ENCODE measurements at places on chromosomes 7 and 10.

- DNase-seq = no peak
Measured at GRCh38 chr10:130337305-130337640, 201.1 kb downstream of the GLRX3 start.

GRCh38 chr7:29084832-29085231 lies 61.5 kb downstream of the CPVL start:
- DNase-seq = no peak

- DNase-seq = no peak
Measured at GRCh38 chr7:70855373-70855772, 276.6 kb upstream of the GALNT17 start.

- no peak for DNase-seq
Measured at GRCh38 chr10:26790221-26790995, 70.3 kb downstream of the ABI1 start.

- no peak for DNase-seq
Measured at GRCh38 chr7:138945154-138945553, 36.0 kb downstream of the KIAA1549 start.

- DNase-seq = no peak
Measured at GRCh38 chr10:8445353-8445752, 390.9 kb downstream of the GATA3 start.

DNA sequence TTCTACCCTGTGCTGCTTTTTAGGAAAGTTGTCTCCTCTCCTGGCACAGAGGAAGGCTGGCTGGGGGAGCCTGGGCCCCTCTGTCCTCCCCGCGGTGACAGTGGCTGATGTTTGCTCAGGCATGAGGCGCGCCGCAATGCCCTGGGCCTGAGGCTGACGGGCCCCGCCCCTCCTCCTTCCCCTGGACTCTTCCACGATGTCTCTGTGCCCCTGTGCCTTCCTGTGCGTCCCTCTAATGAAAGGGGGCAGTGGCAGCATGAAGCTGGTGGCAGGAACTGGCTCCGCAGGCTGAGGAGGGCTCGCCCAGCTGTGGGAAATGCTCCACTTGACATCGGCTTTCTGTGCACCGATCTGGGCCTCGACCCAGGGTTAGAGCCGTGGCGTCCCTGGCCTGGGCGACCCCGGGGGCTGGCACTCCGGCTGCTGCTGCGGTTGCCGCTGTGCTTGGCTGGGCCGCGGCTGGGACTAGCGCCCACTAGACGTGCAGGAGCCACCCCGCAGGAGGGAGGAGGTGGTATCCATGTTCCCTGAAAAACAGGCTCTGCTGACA lies 67.9 kb downstream of the ZNF680 start:
- no peak for DNase-seq

- DNase-seq = no peak
Measured at GRCh38 chr10:85659331-85659730, 707.3 kb downstream of the GRID1 start.

DNA sequence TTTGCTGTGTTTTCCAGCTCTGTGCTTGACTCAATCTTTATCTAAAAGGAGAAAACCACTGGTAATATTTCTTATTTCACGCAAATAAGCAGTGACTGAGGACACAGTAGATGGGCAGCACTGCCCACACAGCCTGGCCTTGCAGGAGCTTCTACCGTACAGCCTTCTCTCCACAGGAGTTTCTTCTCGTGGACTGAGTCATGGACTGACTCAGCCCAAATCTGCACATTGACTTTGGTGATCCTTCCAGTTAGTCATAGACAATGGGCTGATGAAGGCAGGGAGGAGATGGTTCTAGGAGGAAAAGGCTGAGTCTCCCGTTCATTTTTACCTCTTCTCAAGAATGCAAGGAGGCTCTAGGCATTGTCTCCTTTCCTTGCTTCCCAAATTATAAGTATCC lies 200.7 kb downstream of the RAPGEF5 start:
- no peak for DNase-seq

DNA sequence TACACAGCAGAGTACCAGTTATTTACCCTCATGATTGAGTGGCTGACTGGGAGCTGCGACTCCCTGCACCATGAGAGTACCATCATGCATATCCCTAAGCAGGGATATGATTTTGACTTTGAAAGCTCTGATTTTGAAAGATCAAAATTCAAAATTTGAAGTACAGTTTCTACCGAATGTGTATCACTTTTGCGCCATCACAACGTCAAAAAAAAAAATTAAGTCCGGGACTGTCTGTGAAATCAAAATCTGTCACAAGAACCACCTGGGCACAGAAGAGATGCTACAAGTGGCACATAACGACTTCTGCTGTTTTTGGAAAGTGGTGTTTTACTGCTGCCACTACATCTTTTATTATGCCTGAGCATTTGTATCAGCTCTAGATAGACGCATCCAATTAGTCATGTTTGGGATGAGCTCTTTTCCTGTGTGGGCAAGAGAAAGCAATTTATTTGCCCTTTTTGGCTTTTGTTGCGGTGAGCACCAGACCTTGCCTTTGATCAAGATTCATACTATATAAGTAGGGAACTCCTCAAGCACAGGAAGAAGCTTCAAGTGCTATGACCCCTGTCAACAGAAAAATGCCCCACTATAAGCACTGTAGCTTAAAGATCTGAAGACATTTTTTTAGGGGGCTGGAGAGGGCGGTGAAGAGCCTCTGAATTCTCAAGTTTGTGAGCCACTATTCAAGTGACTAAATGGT lies 10.7 kb downstream of the MTPN start:
- no peak for DNase-seq

DNA sequence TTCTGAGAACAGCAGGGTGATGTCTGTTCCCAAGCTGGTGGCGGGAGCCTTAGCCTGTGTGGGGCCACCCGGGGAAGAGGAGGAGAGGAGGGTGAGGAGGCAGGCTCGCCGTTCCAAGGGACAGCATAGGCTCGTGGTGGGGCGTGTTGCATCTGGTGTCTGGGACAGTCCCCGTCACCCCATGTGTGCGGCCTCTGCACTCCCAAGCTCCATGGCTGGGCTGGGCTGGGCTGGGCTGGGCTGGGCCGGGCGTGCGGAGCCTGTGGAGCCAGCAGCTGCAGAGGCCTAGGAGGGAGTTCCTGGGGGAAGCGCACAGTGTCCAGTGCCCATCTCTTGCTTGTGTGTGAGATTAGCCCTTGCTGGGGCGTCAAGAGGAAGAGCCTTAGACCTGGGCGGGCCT lies 20.9 kb upstream of the TTYH3 start:
- DNase-seq = no peak

Measured in activated T-cell treated with anti-CD3 and anti-CD28 coated beads for 24 hours (primary cell).